ENCODE measurements at places on chromosomes 7 and 10.

GRCh38 chr10:60521974-60522405, 132.3 kb upstream of the ANK3 start:
- no peak for DNase-seq

DNA sequence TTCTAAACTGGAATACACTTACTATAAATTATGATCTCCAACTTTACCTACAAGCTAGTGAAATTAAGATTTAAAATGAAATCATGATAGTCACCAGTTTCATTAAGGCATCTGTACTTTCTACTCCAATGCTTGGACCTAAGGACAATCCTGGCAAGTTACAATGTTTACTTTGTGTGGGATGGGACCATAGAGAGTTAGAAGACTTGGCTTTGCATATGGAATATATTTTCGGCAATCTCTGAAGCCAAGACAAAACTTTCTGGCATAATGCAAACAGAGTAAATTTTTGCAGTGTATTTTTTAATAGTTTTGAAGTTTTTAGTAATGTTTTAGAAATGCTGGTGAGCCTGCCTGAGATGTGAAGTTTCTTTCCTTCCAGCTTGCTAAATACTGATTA, 248.9 kb downstream of the ABCA13 start:
- no peak for DNase-seq

- peak; percentile 63 for DNase-seq
These were observed 121.1 kb downstream of the VWC2 start for GRCh38 chr7:49894543-49894942.

DNA sequence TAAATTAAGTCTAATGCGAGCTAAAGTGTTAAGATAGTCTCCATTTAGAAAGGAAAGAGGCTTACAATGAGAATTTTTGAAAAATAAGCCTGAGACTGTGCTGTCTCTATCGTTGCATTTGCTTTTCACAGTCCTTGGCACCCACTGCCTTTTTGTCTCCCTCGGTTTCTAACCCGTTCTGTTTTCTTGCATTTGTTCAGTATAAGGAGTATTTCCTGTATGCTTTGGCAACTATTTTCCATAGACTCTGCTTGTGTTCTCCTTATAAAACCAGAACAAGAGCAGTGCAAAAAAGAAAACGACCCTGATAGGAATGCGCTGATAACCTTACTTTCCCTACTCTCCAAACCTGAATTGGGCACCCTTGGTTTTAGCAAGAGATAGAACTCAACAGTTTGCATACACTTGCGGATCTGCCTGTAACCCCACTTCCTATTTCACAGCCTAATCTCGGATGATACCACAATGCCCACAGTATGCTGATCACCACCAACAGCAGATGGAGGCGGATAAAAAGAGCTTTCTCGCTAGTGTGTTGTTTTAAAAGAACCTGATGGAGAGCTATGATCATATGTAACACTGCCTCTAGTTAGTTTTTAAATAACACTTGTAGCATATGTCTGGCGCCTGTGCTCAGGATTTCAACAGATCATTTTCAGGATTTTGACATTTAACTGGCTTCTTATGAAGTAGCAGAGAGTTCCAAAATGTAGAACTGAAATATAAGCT, 1.6 kb upstream of the ARHGAP12 start:
- no peak for DNase-seq

- DNase-seq: peak; percentile 70
These were observed 118.7 kb downstream of the RALA start for GRCh38 chr7:39741942-39742623.
